NCI-H1930 (cell line): ENCODE measurements at places on chromosomes 3 and 15.

GRCh38 chr3:181457756-181458155 lies 254.0 kb upstream of the SOX2 start:
- no peak for DNase-seq

- no peak for DNase-seq
These were observed 99.9 kb upstream of the MLF1 start for GRCh38 chr3:158470944-158471638.

GRCh38 chr15:61046291-61046690 lies 182.8 kb downstream of the RORA start:
- DNase-seq: no peak

GRCh38 chr3:165439765-165440164 lies 243.6 kb upstream of the SLITRK3 start:
- DNase-seq: no peak

DNA sequence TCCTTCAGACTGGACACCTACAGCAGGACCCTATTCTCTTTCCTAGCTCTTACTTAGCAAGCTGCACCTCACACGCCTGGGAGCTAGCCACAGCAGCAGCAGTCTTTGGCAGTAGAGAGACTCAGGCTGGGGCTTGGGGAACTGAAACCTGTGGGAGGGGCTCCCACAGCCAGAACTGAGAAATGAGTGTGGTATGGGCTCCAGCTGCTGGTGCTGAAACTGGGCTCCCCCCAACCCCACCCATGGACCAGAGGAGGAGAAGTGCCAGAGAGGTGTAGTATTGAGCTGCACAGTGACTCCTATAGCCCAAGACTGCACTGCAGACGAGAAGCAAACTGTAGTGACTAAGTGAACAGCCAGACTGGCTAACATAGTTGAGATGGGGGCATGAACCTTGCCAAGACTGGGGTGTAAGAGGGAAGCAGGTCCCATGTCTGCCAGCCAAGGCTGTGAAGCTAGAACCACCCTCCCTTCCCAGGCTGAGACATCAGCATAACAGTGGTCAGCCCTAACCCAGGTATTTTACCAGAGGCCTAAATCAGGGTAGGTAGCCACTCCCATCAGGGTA lies 62.5 kb downstream of the MYO5A start:
- DNase-seq: no peak

- DNase-seq: no peak
These were observed 121.5 kb upstream of the TSC22D2 start for GRCh38 chr3:150286390-150287147.

GRCh38 chr3:67790043-67790442 lies 135.6 kb upstream of the SUCLG2 start:
- DNase-seq: no peak

DNA sequence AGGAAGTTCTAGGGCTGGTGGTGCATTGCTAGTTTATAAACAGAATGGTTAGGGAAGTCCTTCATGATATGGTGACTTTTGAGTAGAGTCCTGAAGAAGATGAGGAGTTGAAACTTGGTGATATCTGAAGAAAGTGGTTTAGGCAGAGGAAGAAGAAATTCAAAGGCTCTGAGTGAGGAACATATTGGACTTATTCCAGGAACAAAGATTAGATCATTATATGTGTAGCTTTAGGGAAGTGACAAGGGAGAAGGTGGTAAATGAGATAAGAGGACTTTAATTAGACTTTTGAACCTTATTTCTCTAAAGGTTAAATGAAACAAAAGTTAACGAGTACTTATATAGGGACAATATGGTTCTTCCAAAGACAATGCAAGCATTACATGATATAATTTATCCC lies 286.7 kb downstream of the DOCK3 start:
- DNase-seq: no peak

- no peak for DNase-seq
These were observed 1076.8 kb downstream of the TUSC7 start for GRCh38 chr3:117786349-117786748.

GRCh38 chr15:60093273-60094067 lies 89.4 kb downstream of the FOXB1 start:
- DNase-seq: no peak

DNA sequence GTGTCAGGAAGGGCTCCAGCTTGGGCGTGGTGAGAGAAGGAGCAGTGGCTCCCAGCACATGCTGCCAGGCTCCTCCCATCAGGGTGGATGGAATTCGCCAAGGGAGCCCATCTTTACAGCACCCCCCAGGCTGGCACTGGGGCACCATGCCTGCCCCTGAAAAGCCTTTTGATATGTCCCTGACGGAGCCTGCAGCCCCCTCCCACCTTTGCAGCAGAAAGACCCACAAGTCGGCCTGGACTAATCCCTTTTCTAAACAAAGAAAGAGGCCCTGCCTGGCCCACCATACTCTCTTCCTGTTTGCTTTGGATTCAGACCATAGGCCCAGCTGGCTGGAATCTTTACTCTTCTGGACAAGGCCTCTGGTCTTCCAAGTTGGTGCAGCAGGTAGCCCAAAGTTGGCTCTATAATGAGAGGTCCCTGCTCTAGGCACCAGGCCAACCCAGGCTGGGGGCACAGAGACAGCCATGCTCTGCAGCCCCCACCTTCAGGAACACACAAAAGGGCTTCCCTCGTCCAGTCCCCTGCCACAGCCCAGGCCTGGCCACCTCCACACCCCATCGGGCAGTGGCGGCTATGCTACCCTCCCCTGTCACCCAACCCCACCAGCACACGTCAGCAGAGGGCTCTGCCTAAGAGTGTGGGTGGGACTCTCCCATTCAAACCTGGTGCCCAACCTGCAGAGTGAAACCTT lies 5.4 kb downstream of the ANPEP start:
- DNase-seq: no peak
